ENCODE measurements at places on chromosomes 7 and 10.

GRCh38 chr10:117221156-117221711 lies 19.7 kb upstream of the SLC18A2 start:
- peak; percentile 12 for DNase-seq

DNA sequence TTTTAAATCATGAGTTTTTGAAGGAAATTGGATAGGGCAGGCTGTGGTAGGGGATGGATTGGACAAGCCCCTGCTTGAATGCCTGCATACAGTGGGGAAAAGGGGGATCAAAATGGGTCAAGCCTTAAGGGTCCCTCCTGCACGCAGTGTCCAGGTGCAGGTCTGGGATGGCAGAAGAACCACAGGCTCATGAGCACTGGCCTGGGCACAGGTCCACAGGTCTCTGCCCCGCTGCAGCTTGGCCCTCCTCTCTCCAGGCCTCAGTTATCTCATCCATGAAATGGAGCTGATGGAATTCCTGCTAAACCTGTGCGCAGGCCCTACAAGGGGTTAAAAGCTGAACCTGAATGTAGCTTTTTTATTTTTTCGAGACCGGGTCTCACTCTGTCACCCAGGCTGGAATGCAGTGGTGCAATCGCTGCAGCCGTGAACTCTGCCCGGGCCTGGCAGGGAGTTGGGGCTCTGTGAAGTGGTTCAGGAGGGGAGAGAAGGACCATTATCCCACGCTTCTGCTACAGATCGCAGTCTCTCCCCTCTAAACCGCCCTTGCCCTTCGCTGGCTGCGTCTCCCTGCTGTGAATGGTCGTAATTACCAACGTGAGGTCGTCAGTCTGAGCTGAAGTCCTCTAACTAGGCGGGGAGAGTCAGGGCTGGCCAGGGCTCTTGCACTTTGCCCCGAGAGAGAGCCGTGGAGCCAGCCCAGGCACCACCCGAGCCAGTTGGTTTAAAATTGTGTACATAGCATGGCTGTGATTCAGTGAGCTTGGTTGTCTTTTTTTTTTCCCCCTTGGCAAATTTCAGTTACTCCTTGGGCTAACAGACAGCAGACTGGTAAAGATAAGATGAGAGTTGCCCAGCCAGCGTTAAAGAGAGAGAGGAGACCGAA lies 77.5 kb upstream of the GTF2I start:
- peak; percentile 79 for DNase-seq

- no peak for DNase-seq
Measured at GRCh38 chr10:49414496-49414895, 18.6 kb upstream of the DRGX start.

GRCh38 chr10:109062371-109062770 lies 860.9 kb downstream of the XPNPEP1 start:
- DNase-seq: peak; percentile 92

- peak; percentile 95 for DNase-seq
Measured at GRCh38 chr10:27192284-27192683, 37.1 kb downstream of the MASTL start.

- no peak for DNase-seq
Measured at GRCh38 chr10:61463035-61463909, 10.1 kb upstream of the TMEM26 start.

DNA sequence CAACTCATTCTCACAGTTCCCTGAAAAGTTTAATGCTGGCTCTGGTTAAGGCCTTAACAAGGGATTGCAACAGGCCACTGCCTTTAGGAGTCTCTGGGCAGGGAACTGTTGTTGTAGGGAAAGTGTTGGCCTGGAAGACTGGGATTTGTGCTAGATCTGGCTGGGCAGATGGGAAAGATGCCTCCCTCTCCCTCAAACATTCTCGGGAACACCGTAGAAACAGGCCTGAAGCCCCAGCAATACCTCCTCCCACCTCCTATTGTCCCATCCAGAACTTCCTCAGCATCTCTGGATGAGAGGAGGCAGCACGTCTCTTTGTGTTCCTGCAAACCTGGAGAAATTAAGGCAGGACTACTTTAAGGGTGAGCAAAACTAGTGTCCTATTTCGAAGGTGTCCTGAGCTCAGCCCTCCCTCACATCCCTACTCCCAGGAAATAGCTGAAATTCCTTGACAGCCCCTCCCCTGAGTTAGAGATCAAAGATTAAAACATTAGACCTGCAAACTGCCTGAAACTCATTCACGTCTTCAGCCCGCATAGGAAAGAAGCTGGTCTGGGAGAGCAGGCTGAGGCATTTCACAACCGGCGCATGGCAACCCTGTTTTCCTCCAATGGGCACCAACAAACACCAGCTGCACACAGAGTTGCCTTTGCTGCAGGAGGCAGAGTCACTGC lies 10.9 kb upstream of the MAP3K8 start:
- peak; percentile 92 for DNase-seq

DNA sequence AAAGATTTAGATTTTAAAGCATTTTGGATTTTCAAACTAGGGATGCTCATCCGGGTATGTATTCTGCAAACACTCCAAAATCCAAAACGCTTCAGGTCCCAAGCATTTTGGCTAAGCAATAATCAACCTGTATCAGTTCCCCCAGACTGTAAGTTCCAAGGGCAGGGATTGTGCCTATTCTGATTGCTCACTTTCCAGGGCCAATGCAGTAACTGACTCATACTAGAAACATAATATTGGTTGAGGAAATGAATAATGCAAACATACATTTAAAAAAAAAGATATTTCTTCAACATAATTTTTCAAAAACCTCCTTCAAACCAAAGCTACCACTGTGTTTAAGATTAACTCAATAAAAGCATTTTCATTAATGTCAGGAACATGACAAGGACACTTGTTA lies 69.5 kb downstream of the HIBADH start:
- no peak for DNase-seq

DNA sequence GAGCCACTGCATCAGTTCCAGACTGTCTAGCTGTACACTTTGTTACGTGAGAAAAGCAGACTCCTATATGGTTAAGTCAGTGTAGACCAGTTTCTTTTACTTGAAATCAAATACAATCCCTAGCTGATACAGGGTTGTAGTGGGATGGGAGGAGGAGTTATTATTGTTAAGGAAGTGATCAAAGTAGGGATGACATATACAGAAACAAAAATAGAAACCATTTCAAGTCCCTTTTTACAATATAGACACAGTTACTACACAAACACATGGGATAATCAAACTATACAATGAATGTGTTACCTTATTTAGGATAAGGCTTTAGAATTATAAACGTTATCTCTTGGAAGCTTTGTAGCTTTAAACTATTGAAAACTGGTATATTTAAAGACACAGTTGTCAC lies 233.9 kb downstream of the GRM8 start:
- no peak for DNase-seq

DNA sequence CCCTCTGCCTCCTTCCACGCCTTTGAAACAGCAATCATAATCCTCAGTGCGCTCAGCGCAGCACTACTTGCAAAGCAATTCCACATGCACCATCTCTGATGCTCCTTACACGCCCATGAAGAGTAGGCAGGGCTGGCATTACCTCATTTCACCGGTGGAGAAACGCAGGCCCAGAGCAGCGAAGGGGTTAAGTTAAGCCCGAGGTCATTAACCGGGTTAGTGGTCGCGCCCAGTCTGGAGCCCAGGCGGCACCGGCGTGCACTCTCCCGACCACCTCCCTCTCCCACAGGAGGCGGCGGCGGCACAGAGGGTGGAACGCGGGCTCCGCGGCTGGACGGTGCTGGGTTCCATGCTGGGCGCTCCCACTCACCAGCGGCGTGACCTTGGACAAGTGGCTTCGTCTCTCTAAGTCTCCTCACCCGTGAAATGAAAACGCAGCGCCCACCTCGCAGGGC lies 515 bp downstream of the FASTK start:
- DNase-seq: no peak

GRCh38 chr7:119838444-119838843 lies 434.5 kb upstream of the KCND2 start:
- no peak for DNase-seq

DNA sequence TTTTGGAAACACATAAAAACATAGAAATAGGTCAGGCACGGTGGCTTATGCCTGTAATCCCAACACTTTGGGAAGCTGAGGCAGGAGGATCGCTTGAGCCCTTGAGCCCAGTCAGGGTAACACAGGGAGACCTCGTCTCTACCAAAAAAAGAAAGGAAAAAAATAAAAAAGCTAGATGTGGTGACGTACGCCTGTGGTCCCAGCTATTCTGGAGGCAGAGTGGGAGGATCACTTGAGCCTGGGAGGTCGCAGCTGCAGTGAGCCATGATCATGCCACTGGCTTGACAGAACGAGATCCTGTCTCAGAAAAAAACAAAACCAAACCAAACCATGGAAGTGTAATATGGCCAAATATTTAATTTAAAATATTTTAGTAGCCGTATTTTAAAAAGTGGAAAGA lies 55.6 kb downstream of the MCU start:
- DNase-seq: no peak

DNA sequence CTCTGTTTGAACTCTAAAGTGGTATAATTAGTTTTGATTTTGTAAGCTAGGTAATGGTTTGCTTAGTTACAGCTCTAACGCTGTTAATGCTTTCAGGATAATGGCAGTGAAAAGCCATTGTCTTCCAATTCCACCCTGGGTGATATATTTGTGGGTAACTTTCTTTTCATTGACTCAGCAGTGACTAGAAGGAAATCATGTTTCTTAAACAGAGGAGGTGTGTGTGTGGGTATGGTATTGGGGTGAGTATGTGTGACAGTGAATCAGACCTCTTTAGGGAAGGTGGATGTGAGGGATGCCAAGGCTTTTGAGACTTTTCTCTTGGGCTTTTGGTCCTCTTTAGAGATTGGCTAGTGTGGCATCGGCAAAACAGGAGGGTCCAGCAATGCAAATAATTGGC lies 13.6 kb downstream of the ENTPD7 start:
- DNase-seq: no peak

DNA sequence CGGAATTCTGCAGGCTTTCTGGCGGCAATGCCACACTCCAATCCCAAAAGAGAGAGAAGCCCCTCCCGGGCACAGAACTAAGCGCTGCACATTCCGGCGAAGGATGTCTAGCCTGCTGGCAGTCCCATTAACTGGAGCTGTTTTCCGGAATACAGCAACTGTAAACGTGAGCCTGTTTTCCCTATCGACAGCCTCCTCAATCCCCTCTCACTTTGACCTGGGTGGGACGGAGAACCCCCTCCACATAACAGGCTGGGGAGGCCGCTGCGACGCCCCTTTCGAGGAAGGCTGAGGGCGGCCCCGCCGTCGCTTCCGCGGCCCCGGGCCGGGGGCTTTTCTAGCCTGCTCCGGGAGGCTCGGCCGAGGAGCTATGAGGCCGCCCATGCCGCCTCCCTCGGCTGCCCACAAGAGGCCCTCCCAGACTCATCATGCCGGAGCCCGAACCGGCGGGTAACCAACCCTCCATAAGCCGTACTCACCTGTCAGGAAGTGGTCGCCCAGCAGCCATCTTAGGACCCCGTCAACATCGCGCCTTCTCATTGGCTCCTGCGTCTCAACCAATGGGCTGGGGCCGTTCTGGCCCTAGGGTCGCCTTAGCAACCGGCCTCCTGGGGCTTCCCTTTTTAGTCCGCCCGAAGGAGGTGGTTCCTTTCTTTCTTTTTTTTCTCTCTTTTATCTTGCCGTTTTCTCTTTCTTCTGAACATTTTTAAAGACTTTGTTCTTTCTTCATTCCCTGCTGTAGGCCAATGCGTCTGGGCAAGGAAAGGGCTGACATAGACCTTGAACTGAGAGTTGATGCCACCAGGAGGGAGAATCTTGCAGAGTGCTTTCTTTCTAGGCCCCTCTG lies at the start of gene FAM204A:
Gene FAM204A (minus strand): TSS at position 534 of the 847 bp plus-strand sequence. CDS start 5,909 bp downstream, outside the sequence.
- peak; percentile 87 for DNase-seq

- peak; percentile 87 for DNase-seq
Measured at GRCh38 chr10:58023341-58024073, 244.2 kb downstream of the IPMK start.

DNA sequence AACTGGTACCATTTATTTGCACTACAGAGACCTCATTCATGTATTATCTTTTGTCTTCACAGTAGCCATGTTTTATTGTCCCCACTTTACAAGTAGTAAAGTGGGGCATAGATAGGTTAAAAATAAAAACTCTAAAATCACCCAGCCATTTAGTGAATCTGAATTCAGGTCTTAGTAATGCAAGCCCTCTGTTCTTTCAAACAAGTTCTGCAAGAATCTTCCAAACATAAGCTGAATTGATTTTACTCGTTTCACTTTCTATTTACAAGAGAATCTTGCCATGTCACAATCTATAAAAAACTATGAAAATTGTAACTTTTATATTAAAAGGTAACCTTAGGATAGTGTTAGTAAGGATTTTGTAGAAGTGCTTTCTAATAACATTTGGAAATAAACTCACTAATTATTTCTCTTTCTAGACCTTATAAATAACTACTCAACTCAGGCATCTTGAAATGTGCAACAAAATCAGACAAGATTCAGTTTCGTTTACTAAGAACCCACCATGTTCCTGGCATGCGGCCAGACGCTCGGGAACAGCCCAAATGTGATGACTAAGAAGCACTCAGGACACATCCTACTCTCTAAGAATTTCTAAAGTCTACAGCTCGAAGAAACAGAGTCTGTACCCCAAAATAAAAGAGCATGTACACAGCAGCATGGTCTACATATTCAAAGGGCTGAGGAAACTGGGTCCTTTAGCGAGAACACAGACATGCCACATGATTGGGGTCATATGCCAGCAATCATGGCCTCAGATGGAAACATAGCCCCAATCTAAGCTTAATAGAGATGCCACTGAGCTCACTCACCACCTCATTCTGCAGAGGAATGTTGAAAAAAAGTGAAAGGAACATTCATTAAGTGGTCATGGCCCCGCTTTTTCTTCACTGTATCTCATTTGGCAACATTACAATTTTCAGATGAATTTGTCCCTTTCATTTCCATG lies 167.6 kb downstream of the AMPH start:
- DNase-seq: no peak

DNA sequence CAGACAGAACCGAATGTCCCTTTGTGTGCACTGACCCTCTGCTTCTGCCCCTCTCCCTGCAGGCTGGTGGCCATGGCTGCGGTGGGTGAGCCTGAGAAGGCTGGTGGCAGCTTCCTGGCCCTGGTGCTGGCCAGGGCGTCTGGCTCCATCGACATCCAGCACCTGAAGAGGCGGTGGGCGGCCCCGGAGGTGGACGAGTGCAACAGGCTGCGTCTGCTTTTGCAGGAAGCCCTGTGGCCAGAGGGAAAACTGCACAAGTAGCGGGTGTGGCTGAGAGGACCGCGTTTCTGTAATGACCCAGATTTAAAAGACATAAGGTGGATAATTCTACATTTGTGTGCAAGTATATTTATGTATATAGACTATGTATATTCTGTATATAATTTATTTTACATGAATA lies 89.2 kb downstream of the DYNC2I1 start:
- DNase-seq: no peak

GRCh38 chr10:114110174-114110972 lies 63.6 kb downstream of the CCDC186 start:
- no peak for DNase-seq

- peak; percentile 61 for DNase-seq
Measured at GRCh38 chr7:47571331-47572093, 10.4 kb downstream of the TNS3 start.

GRCh38 chr10:25600651-25601050 lies 333.4 kb upstream of the MYO3A start:
- peak; percentile 60 for DNase-seq

GRCh38 chr7:50812841-50813475 lies 30.3 kb upstream of the GRB10 start:
- DNase-seq: peak; percentile 71

GRCh38 chr10:6409971-6410643 lies 170.0 kb downstream of the PRKCQ start:
- peak; percentile 90 for DNase-seq

GRCh38 chr7:47226696-47227095 lies 355.2 kb downstream of the TNS3 start:
- no peak for DNase-seq

GRCh38 chr10:34153663-34154382 lies 661.3 kb downstream of the PARD3 start:
- DNase-seq: no peak

GRCh38 chr10:123462756-123463155 lies 203.4 kb upstream of the GPR26 start:
- no peak for DNase-seq

- DNase-seq: no peak
Measured at GRCh38 chr7:94888551-94888950, 18.8 kb upstream of the PPP1R9A start.
